ENCODE measurements at places on chromosomes 4 and X. TPM values are rescaled to one million over a fixed set of nuclear protein-coding genes. Genes with fewer than 3 reads are reported as not detected.
A peak's percentile ranks its signal among the peaks of the same experiment; 100 is the strongest.

- no peak for DNase-seq
These were observed 273.7 kb upstream of the TECRL start for GRCh38 chr4:64682946-64683345.

DNA sequence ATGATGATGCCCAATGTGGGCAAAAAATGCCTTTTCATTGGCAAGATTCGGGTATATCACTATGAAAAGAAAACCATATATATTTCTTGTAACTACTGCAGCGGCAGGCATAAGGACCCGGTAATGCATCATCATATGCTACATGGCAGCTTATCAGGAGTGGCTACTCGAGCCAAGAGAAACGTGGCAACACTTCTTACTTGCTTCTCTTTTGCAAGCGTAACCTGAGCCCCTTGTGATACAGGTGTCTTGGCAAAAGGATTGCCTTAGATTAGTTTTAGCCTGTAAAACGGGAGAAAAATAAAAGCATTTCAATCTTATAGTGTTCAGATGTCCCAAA is 280.3 kb downstream of the SPRY1 start:
- DNase-seq: no peak

DNA sequence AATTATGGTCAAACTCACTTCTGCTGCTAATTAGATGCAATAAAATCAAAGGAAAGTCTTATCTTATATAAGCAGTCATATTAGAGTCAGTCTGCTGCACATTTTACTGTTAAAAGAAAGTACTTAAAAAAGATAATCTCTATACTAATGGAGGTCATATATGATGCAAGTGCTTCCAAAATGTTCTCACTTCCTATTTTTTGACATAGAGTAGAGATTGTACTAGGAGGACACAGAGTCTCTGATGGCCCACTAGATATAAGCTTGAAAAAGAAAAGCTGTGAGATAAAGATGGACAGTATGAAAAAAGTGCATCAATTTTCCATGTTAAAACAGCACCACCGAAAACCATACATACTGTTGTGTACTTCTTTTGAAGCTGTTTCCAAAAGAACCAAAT is 196.9 kb downstream of the KLHL13 start:
- DNase-seq: no peak

DNA sequence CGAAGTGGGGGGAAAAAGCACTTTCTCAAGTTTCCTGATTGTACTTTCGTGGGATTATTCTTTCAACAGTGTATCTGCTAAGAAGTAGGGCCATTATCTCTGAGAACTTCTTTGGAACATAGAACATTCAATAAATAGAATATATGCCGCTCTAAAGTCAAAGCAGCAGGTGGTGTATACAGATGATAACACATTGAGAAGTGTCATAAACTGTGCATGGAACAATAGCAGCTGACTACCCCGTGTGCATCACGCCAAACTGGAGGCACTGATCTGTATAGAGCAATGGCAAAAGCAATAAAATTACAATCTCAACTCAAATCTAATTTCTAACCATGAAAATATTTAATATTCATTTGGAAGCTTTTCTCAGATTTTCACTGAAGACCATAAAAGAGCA is 175.3 kb downstream of the DCTD start:
- no peak for DNase-seq

DNA sequence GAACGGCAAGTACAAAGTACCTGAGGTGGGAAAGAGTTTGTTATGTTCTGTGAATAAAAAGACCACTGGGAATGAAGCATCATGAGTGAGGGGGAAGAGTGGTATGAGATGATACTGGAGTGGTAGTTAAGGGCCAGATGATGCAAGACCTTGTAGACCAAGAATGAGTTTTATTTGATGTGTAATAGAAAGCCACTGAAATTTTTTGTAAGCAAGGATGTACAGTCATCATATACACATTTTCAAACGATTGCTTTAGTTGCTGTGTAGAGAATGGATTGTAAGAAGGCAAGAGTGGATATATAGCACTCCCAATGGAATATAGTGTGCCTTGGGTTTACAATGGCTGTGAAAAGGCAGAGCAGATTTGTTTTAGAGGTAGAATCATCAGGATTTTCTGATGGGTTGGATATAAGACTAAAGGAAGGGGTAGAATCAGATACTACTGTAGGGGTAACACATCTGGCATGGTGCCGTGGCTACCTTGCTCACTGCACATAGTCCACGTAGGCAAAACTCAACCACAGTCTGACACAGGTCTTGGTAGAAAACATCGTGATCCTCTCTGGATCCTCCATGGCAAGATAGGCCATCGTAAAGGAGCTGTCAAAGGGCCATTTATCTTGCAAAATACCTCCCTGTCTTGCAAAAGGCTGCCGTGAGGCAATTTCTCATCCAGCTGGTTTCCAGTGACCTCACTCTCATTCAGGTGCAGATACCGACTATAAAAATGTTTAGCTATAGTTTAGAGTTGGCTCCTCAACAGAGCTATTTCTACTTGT is 14.9 kb downstream of the TIFA start:
- DNase-seq: peak; percentile 72

DNA sequence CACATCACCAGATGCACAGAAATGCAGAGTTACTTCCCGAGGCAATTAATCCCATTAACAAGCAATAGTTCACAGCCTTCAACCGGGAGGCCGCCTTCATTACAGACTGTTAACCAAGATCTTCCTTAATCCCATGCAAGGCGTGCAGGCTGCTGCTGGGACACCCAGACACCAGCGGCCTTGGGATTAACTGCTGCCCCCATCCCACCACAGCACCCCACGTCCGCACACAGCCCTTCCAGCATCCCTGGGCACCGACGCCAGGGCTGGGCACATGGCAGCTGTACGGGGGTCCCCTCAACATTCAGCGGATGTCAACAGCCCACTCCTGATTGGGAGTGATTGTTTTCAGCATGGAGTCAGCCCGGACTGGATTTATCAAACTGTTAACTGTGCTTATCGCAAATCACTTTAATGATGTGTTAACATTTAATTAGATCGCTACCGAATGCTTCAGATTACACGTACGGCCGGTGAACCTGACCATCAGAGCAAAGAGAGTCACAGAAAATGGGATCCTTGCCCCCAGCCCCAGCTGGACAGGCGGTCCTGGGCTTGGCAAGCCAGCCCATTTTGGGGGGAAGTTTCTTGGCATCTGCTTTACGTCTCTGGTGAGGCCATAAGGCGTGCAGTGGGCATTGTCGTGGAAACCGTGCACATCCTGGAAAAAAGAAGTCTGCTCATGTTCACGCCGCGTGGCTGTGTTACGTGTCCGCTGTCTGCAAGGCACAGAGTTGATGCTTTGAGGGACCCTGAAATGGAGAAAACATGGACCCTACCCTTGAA is 126.4 kb downstream of the HMX1 start:
- no peak for DNase-seq

DNA sequence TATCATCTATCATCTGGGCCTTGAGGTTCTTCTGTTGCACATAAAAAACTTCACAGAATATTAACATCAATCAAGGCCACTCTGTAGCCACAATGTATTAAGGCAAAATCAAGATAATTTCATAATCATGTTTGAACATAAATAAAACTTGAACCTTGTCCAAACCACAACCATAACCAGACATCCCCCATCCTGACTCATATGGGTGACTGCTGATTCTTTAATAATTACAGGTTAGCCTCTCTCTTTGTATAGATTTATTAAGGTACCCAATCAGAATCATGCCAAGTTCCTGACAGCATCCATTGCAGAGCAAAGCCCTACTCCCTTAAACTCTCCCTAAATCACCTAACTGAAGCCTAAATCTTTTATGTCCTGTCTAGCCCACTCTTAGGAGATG is 16.7 kb upstream of the AREG start:
- no peak for DNase-seq

AMTN gene
- not detected for total RNA-seq

HSFX1 gene
- total RNA-seq: not detected

FRMPD3 gene
- 0.16 TPM for total RNA-seq
